ENCODE measurements at places on chromosomes 2 and 18. TPM values are rescaled to one million over a fixed set of nuclear protein-coding genes. Genes with fewer than 3 reads are reported as not detected.

GRCh38 chr2:28322981-28323396 lies 69.7 kb upstream of the FOSL2 start:
- no peaks in the 10 kb centered on the region for H3K36me3 ChIP-seq
- H3K4me1 ChIP-seq: peaks cover 14% of the 10 kb centered on the region
- peak; percentile 55 for DNase-seq
- no peak overlapping the region for H3K27ac ChIP-seq

DNA sequence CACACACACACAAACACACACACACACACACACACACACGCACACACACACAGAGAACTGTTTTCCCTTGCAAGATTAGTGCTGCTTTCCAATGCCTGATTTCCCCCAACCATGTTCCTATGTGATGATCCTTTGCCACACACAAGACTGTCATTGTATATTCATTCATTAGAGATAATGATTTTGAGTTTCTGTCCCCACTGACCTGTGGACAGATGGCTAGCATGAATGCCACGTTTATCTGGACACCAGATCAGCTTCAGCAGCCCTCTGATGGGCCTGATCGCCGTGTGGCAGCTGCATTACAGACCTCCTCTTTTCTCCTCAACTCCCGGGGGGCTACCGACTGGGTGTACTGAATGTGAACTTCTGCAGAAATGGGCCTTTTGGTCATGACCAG lies 353.0 kb downstream of the MYCN start:
- H3K27ac ChIP-seq: no peak overlapping the region
- no peaks in the 10 kb centered on the region for H3K36me3 ChIP-seq
- H3K27me3 ChIP-seq: no peaks in the 10 kb centered on the region
- no peak overlapping the region for H3K4me3 ChIP-seq
- H3K4me1 ChIP-seq: no peaks in the 10 kb centered on the region
- DNase-seq: no peak

DNA sequence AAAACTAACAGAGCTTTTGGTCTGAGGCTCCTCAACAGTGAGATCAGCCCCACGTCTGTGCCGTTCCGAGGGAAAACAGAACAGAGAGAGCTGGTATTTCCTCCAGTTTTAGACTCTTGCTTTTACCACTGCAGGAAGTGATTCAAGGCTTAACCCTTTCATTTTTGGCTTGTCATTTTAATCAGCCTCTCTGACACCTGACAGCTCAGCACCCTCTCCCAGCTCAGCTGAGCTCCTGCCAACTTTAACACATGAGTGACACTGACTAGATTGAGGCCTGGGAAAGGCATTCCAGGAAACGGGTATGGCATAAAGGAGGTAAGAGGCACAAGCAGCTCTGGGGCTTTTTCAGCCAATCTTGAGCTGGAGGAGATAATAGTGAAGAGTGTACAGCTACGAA lies 239.4 kb upstream of the SKOR2 start:
- no peak for DNase-seq
- no peaks in the 10 kb centered on the region for H3K27me3 ChIP-seq
- no peak overlapping the region for H3K27ac ChIP-seq
- H3K4me1 ChIP-seq: no peaks in the 10 kb centered on the region

GRCh38 chr18:26809346-26809745 lies 56.2 kb downstream of the AQP4 start:
- H3K27me3 ChIP-seq: no peaks in the 10 kb centered on the region
- no peaks in the 10 kb centered on the region for H3K36me3 ChIP-seq
- no peak overlapping the region for H3K27ac ChIP-seq
- no peak for DNase-seq

GRCh38 chr2:20067992-20068584 lies 16.7 kb upstream of the LAPTM4A start:
- peaks cover 35% of the 10 kb centered on the region for H3K4me1 ChIP-seq
- peak; percentile 97 for DNase-seq
- no peaks in the 10 kb centered on the region for H3K36me3 ChIP-seq
- H3K4me3 ChIP-seq: no peak overlapping the region
- peak overlapping the region; percentile 77 for H3K27ac ChIP-seq

DNA sequence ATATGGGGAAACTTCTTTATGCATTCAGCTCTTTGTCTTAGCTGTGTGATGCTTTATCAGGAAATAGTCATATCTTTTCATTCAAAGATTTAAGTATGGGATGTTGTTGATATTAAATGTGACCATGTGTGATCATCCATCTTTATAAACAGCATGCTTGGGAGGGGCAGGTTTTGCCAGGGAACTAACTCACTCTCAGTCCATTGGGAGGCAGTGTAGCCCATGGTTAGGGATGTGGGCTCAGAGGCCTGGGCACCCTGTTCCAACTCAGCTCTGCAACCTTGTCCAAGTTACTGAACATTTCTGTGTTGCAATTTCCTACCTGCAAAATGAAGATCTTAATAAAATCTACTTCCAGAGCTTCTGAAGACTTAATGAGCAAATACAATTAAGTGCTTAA lies 92.0 kb upstream of the BCL2L11 start:
- H3K4me3 ChIP-seq: no peak overlapping the region
- no peak for DNase-seq
- H3K4me1 ChIP-seq: no peaks in the 10 kb centered on the region
- no peaks in the 10 kb centered on the region for H3K36me3 ChIP-seq

DNA sequence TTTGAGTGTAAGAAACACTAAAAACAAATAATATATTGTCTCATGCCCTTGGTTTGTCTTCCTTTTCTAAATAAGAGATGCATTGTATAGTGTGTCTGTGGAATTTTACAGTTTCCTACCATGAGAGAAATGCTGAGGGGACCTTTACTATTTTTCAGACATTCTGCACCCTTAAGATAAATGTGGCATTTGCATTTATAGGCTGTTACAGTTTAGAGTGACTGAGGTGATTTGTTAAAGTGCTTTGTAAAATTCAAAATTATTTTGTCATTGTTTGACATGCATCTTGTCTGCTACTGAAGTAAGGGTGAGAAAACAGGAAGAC lies 78.9 kb upstream of the ZSWIM2 start:
- DNase-seq: no peak
- H3K4me3 ChIP-seq: no peak overlapping the region
- H3K27ac ChIP-seq: no peak overlapping the region
- H3K27me3 ChIP-seq: no peaks in the 10 kb centered on the region
- H3K36me3 ChIP-seq: no peaks in the 10 kb centered on the region

The IL36RN gene
- not detected for total RNA-seq

The ST6GAL2 gene
- not detected for total RNA-seq
